Central memory CD4-positive, alpha-beta T cell (primary cell): ENCODE measurements at places on chromosomes 5 and 9.
A peak's percentile ranks its signal among the peaks of the same experiment; 100 is the strongest.

DNA sequence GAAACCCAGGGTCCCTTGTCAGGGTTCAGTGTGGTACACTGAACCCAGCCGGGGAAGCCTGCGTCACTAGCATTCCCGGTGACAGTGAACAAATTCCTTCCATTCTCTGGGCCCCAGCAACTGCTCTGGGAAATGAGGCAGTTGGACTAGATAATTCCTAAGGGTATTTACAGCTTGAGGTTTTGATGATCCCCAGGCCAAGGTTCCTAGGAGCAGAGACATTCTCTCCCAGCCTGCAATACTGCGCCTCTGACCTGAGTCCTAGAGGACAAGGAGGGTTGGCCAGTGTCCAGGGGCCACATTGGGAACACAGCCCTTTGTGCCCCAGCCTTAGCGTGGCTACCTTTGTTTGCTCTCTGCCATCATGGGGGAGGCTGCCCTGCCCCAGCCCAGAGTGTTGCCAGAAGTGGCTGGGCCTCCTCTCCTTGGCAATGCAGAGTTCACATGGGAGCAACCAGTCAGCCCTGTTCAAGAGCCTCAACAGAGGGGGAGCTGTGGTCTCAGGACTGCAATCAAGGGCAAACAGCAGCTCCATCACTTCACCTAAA, 178.2 kb downstream of the SEC61B start:
- no peak for DNase-seq

DNA sequence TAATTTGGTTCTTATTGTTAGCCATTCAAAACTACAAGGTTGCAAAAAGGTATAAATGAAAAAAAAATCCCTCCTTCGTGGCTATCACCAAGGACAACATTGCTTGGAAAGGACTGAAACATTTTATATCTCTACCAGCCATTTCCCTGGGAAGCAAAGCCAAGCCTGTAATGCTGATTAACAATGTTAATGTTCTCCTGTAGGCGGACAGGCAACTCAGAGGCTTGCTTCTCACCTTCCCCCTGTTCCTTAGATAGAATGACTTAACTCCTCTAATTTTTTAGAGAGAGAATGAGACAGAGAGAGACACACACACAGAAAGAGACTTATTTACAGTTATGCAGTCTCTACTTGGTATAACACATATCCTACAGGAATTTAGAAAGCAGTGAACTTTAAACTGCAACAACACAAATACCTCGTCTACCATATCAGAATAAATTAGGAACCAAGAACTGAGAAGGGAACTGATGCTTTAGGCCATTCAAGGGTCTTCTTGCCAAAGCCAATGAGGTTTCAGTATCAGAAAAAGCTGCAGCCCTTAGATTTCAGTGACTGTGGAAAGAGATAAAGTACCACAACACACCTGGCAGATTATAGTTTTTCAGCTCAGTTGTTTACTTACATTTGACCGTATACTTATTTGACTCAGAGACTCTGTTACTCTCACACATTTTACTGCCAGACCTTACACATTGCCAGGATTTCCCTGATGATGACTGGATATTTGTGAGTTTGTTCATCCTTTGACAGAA, 20.9 kb upstream of the MAN2A1 start:
- DNase-seq, result no peak

- no peak for DNase-seq
These were observed 2.3 kb downstream of the PLEKHG4B start for GRCh38 chr5:94113-94892.

DNA sequence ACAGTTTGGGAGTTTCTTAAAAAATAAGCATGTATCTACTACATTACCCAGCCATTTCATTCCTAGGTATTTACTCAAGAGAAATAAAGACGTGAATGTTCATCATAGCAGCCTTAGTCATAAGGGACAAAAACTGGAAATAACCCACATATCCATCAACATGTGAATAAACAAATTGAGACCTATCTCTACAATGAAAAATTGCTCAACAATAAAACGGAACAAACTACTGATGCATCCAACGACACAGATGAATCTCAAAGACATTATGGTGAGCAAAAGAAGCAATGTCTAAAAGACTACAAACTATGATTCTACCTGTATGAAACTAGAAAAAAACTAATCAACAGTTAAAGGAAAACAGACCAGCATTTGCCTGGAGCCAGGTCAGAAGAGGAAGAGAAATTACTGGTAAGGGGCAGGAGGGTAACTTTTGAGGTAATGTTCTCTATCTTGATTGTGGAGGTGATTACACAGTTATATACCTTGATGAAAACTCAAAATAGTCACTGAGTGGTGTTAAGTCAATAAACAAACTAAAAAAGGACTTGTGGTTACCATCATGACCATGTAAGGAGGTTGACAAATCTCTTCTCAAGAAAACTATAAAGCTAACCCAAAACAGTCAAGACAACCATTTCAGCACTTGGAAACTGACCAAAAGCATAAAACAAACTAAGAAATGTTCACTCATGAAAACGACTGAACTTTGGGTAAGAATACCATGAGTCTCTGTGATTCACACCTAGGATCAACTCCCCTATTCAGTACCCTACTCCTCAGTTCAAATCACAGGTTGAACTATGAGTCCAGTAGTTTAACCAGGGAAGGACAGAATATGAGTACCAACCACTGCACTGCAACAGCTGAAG, 10.4 kb downstream of the UIMC1 start:
- DNase-seq, result no peak

- DNase-seq, result no peak
These were observed 4.0 kb upstream of the INPP5E start for GRCh38 chr9:136443687-136444086.

- no peak for DNase-seq
These were observed 149.2 kb upstream of the CDKN2B start for GRCh38 chr9:22158271-22158670.

GRCh38 chr9:73548201-73548600, 396.5 kb downstream of the ANXA1 start:
- DNase-seq, result no peak

- no peak for DNase-seq
These were observed 16.6 kb downstream of the OTULINL start for GRCh38 chr5:14598225-14598624.

DNA sequence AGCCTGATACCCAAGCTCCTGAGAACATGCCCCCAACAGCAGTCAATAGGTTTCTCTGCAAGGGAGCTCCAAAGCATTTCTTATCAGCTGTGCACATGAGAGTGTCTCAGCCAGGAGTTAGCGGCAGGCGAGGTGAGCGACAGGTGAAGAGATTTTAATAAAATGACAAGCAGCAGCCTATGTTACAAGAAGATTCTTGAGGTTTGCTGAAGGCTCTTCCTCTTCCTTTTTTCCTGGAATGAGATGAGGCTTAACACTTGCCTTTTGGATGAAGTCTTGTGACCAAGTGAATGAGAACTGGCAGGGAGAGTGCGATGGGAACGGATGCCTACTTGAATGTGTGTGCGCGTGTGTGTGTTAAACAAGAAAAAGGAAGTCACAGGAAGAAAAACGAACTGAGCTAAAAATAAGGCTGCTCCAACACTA, 76.1 kb downstream of the SHB start:
- no peak for DNase-seq

GRCh38 chr9:86941197-86941596, 6.1 kb downstream of the GAS1 start:
- DNase-seq, result no peak

DNA sequence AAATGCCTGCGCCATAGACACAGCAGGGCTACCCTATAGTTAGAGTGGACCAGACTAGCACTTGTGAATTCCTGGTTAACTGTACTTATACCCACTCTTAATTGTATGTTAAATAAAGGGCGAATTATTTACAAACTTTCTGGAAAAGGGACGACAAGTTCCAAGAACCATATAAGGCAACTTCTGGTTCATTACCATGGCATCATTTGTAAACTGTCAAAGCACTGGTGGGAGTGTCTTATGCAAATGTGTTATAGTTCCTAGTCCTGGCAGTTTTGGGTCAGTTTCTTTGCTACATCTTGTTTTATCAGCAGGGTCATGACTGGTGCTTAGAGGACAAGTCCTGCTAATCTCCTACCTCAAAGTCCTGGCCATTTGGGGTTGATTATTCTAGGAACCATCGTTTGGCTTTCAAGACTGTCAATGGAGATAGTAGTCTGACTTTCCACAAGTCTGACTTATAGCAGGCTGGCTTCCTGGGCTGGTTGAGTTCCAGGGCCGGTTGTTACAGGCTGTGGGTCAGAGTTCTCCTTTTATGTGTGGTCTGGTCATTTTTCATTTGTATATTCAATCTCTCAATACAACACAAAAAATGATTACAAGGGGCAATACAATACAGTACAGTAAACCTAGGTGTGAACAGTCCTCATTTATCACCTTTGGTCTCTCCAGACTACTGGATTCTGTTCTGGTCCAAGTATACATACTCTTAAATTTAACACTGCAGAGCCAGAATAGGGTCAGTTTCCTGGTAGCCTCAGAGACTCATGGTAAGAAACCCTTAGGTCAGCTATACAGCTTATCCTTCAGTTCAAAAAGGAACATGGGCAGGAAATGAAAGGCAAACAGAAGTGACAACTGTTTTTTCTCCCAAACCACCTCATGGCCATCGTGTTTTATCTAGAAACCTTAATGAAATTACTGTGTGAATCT, 8.3 kb upstream of the CFAP95 start:
- DNase-seq, result no peak

DNA sequence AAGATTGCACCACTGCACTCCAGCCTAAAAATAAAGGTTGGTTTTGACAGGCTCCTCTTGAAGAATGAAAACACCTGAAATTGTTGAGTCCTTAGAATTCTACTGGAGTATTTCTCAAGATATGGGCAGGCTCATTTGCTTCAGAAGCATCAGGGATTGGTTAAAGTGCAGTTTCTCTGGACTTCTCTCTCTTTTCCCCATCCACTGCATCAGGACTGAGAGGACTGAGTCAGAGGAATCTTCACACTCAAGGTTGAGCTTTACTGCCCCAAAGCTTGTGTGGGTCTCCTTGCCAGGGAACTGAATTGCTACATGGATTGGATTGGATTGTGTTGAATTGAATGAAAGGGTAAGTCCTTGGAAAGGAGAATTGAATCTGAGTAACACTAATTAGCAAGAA, 7.5 kb upstream of the CCDC69 start:
- DNase-seq, result no peak

DNA sequence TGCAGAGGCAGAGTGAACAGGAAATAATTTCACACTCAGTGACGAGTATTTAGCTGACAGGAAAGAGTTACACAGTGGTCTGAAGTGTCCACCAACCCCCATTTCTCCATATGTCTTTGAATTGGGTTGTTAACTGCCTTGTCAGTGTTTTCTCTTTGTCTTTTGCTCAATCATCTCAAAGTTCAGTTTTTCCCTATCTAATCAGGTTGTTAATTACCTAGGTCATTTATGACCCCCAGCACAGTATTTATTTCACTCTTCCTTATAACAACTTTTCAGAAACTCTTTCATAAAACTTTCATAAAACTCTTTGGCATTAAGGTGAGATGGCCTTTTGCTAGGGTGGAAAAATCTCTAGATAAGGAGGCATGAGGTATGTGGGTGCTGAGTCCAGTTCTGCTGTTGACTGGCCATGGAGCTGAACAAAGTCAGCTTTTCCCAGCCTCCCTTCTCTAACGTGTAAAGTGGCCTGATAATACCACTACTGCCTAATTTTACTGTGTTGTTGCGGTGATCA, 5.2 kb upstream of the ALDOB start:
- DNase-seq, result no peak

DNA sequence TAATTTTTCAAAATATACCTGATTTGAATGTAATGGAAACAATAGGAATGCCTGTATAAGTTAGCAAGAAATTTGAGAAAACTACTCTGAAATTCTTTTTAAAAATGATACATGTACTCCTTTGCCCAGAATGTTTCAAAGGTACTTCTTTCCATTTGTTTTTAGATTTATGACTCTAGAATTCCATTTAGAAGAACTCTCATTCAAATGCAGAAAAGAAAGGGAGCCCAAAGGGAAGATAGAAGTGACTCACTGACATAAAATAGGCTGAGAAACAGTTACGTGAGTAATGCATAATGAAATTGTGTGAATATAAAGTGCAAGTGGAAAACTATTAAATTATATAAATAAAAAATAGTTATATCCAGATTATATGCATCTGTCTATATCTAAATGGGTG, 926.3 kb downstream of the TAF11L14 start:
- no peak for DNase-seq

DNA sequence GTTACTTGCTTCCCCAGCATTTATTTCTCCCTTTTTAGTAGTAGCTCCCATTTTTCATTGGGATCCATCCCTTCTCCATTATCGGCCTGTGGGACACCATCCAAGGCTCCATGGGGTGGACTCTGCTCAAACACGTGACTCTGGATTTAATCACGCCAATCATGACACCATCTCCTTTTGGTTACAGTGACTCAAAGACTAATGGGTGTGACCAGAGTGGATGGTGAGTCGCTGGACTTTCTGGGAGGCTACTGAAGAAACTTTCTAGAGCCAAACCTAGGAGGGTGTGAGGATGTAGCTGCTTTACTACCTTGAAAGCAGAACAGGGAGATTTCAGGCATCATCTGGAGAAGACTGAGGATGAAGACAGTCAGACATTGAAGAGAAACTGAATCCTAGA, 93.1 kb downstream of the PJA2 start:
- DNase-seq, result no peak

DNA sequence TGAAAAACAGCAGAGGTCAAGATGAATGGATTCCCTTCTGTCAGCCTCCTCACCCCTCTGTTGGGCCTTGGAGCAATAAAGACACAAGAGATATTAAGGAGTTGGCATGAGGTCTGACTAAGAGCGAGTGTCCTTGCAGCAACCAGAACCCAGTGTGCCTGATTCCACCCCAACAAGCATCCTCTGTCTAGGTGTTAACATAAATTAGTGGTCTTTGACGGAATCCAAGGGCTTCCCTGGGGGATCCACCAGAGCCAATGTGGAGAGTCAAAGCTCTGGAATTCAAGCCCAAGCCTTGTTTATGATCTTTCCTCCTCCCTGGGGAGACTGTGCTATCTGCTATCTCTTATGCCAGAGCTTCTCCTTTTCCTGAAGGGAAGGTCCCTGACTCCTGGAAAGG, 128.1 kb upstream of the SMIM23 start:
- no peak for DNase-seq

DNA sequence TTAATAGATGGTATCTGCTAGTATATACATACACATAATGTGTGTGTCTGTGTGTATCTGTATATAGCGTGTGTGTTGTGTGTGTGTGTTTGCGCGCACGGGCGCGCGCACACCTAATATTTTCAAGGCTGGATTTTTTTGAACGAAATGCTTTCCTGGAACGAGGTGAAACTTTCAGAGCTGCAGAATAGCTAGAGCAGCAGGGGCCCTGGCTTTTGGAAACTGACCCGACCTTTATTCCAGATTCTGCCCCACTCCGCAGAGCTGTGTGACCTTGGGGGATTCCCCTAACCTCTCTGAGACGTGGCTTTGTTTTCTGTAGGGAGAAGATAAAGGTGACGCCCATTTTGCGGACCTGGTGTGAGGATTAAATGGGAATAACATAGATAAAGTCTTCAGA, 757 bp downstream of the FXN start:
- DNase-seq, result peak; percentile 8

GRCh38 chr9:132506977-132507669, 75.3 kb upstream of the BARHL1 start:
- no peak for DNase-seq

GRCh38 chr9:104868303-104868686, 59.7 kb downstream of the ABCA1 start:
- no peak for DNase-seq
